ENCODE measurements at places on chromosomes 2 and 18.

DNA sequence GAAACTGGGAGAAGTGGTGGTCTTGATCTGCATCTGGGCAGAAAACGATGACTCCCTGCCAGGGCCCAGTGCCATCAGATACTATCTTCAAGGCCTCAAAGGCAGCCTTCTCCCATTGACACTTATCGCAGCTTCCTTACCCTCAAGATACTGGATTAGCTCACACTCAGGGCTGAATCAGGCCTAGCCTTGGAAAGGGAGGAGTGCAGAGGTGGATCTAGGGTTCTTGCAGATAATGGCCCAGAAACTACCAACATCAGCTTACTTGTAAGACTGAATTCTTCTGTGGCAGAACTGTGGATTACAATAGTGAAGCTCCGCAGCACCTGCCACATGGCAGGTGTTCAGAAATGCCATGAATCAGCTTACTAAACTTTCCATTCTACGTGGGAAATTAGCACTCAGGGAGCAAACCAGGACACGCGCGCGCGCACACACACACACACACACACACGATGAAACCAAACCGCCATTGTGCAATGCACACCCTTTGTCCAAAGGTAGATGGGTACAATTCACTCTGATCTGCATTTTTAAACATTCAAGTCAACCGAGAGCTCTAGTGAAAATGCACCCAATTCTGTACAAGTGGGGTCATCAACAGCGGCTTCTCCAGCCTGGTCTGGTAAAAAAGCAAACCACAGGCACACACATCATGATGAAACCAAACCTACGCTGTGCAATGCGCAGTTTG lies 26.3 kb upstream of the TMEM182 start:
- DNase-seq, result no peak

GRCh38 chr2:26169681-26170414 lies 3.0 kb upstream of the GAREM2 start:
- DNase-seq, result no peak

DNA sequence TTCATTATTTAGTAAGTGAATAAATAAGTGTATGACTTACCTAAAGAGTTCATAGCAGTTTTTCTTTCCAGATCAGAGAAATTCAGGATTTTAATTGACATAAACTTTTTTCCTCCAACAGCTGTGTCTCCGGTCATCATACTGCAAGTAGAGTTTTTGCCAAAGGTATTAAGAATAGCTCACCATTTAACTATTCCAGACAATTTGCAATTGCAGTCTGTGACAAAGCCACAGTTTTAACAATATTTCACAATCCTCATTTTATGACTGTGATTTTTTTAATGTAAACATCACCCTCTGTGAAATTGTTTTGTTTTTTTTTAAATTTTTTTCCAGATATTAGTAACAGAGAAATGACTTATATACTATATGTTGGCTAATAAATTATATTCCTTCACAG lies 199.1 kb downstream of the TRIB2 start:
- DNase-seq, result no peak

DNA sequence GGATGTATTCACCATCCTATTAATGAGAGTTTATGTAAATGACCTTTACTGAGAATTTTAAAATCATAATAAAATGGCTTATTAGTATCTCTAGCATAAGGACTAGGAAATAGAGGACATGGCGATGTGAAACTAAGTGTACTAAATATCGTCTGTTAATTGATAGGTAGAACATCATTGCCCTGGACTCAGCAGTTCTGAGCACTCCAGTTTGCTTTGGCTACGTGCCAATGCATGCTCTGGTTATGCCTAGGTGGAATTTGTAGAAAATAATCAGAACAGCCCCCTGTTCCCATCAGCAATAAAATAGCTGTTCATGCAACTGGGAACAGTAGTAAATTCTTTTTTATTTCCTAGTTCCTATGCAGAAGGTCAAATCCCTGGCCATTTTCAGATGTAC lies 247.8 kb downstream of the DOK6 start:
- DNase-seq, result no peak

DNA sequence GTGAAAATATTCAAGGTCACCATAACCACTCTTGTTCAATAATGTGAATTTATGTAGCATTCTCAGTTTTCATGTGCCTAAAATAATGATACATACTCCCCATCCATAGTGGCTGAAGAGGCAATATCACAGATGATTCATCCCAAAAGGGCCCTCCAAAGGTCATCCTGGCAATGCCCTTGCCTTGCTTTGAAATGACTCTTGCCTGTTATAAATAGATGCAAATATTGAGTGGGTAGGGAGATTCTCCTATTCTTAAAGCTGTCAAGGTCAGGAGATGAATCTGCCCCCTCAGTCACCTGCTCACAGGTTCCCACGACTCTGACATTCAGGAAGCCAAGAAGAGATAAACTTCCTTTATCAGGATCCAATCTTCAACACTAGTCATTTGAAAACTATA lies 490.5 kb downstream of the TNS1 start:
- no peak for DNase-seq

GRCh38 chr2:166521155-166521554 lies 27.1 kb upstream of the SCN7A start:
- no peak for DNase-seq

DNA sequence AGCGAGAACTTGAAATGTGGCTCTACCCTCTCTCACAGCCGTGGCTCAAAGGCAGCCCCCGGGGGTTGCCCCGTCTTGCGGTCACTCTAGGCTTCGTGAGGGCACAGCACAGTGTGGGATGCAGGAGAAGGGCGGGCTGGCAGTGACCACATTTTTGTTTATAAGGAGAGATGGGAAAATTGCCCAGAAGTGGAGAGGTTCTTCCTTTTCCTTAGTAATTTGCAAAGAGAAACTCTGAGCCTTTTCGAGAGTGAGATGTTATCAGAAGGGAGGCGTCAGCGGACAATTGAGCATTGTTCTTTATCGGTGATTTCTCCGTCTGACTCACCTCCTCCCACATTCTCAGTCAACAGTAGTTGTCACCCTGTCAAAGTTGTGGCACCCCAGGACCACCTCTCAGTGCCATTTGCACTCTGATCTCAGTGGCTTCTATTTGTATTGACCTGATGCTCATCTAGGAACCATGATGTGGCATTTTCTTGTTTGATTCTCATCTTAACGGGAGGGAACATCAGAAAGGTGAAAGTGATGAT lies 89.6 kb downstream of the ACAA2 start:
- no peak for DNase-seq

DNA sequence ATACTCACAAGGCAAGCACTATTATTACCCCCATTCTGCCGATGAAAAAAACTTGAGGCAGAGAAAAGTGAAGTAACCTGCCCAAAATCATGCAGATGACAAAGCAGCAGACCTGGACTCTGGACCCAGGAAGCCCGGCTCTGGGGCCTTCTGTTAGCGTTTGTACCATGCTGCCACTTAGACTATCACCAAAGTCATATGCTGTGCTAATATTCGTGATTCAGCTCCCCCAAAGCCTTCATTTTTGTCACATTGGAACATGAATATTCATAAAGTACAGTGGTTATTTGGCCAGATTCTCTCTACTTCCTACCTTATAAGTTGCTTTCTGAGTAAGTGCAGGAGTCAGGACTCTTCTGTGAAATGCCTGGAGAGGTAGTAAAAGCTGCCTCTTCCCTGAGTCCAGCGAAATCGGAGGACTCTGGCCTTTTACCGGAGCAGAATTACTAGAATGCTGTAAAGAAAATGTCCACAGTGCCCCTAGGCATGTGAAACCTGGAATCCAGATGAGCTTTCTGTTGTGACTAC lies 86.7 kb downstream of the FTCDNL1 start:
- DNase-seq, result peak; percentile 4

GRCh38 chr2:190940454-190940853 lies 59.8 kb downstream of the GLS start:
- DNase-seq, result no peak

GRCh38 chr2:240213476-240214421 lies 73.3 kb upstream of the OTOS start:
- DNase-seq, result peak; percentile 82

- DNase-seq, result no peak
Measured at GRCh38 chr18:9918016-9918680, 4.3 kb downstream of the VAPA start.

- DNase-seq, result peak; percentile 69
Measured at GRCh38 chr18:24234850-24235418, 96.1 kb downstream of the CABYR start.

DNA sequence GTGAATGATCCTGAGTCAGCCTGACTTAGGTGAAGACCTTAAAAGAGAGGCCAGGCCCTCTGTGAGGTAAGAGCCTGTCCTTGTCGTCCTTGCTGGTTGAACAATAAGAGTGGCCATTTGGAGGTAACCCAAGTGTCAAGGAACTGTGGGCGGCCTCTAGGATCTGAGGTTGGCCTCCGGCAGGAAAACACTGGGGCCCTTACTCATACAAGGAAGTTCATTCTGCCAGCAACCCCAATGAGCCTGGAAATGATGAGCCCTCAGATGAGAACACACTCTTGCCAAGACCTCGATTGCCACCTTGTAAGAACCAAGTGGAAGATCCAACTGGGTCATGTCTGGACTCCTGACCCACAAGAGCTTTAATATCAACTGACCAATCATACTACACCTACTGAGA lies 95.5 kb upstream of the LRATD1 start:
- DNase-seq, result no peak

- no peak for DNase-seq
Measured at GRCh38 chr2:161956738-161957137, 117.3 kb downstream of the DPP4 start.

DNA sequence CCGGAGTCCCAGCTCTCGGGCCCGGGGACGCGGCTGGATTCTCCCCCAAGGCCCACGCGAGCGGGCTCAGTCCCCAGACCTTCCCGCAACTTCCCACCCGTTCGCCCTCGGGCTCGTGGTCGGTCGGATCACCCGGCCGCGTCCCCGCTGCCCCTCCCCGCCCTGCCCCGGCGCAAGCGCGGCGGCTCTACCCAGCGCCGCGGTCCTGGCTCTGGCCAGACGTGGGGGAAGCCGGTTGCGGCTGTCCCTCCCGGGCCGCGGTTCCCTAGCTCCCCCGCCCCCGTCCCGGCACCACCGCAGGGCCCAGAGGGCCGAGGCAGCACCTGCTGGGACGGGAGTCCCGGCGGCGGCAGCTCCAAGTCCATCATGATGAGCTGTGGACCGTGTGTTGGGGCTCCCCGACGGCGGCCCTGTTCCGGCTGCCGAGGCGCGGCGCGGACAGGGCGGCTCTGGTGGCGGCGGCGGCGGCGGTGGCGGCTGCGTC lies 276 bp downstream of the NFE2L2 start:
- peak; percentile 48 for DNase-seq

GRCh38 chr2:71744781-71745180 lies 291.4 kb downstream of the DYSF start:
- DNase-seq, result no peak

GRCh38 chr2:183031911-183032794 lies 6.1 kb downstream of the NCKAP1 start:
- DNase-seq, result peak; percentile 50

All from trophoblast cell (in vitro differentiated cells and primary cell).